ENCODE measurements at places on chromosomes 6 and 20. TPM values are rescaled to one million over a fixed set of nuclear protein-coding genes. Genes with fewer than 3 reads are reported as not detected.

DNA sequence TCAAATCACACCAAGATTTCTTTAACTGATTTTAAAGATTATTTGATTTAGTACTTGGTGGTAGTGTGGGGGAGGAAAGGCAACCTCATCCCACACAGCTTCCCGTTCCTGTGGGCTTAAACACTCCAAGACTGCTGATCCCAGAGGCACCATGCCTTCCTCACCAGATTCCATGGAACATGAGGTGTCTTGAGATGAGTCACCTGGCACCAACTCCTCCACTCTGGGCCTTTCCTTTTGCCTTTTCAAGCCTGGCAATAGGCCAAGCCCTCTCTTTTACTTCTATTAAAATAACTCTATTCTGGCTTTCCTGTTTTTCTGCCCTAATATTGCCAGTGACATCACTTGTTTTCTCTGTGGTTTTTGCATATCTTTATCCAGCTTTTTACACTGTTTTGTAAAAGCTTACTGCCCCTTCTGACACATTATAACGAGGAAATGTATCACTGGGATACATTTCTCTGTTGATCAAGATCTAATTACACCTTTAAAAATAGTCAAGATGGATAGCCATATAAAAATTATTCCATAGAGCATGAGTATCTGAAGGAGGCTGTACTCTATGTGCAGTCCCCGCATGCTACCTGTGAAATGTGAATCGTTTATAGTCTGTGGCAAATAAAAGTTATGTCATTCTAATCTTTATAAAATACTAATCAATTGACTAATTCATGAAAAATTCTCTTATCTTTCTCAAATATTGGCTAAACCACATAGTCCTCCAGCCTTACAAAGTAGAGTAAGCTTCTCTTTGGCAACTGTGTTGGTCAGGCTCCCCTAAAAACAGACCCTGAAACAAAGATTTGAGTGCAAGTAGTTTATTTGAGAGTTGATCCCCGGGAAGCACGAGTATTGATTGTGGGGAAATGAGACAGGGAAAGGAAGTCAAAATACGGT, 257.8 kb upstream of the KCNQ5 start:
- H3K4me3 ChIP-seq = no peak overlapping the region
- no peaks in the 10 kb centered on the region for H3K4me1 ChIP-seq
- DNase-seq = peak; percentile 97

GRCh38 chr6:30211899-30212298, 1.3 kb downstream of the TRIM26 start:
- no peaks in the 10 kb centered on the region for H3K36me3 ChIP-seq
- H3K4me1 ChIP-seq = peaks cover 9% of the 10 kb centered on the region
- H3K27me3 ChIP-seq = no peaks in the 10 kb centered on the region
- no peak for DNase-seq
- H3K4me3 ChIP-seq = peak overlapping the region; percentile 4
- H3K27ac ChIP-seq = no peak overlapping the region

GRCh38 chr6:16649241-16649640, 112.0 kb downstream of the ATXN1 start:
- H3K27ac ChIP-seq = no peak overlapping the region
- no peaks in the 10 kb centered on the region for H3K27me3 ChIP-seq
- peaks cover 25% of the 10 kb centered on the region for H3K36me3 ChIP-seq
- H3K4me1 ChIP-seq = no peaks in the 10 kb centered on the region

DNA sequence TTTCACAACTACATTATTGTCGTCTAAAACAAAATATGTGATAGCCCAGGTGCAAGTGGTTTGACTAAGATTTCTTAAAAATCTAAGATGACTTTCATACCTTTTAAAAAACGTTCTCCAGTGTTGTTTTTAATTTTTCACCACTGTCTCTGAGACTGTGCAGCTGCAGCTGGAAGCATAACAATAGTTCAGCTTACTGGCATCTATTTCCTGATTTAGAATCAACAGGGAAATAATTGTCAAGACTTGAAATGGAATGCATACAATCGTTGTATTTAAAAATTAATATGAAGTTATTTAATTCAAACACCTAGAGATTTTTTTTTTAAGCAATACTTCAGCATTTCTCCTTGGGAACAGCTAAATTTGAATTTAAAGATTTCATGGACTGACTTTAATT, 982.0 kb upstream of the EPHA7 start:
- H3K4me1 ChIP-seq = no peaks in the 10 kb centered on the region
- H3K4me3 ChIP-seq = no peak overlapping the region
- no peak overlapping the region for H3K27ac ChIP-seq
- no peaks in the 10 kb centered on the region for H3K36me3 ChIP-seq

- H3K36me3 ChIP-seq = no peaks in the 10 kb centered on the region
- no peak for DNase-seq
- no peaks in the 10 kb centered on the region for H3K27me3 ChIP-seq
- peak overlapping the region; percentile 44 for H3K4me3 ChIP-seq
- no peak overlapping the region for H3K27ac ChIP-seq
- peaks cover 7% of the 10 kb centered on the region for H3K4me1 ChIP-seq
Observed at GRCh38 chr20:63652192-63652980, 838 bp downstream of the STMN3 start.

GRCh38 chr20:20499439-20499838, 131.5 kb downstream of the INSM1 start:
- no peaks in the 10 kb centered on the region for H3K36me3 ChIP-seq
- H3K4me1 ChIP-seq = peaks cover 13% of the 10 kb centered on the region
- DNase-seq = no peak
- no peak overlapping the region for H3K27ac ChIP-seq

DNA sequence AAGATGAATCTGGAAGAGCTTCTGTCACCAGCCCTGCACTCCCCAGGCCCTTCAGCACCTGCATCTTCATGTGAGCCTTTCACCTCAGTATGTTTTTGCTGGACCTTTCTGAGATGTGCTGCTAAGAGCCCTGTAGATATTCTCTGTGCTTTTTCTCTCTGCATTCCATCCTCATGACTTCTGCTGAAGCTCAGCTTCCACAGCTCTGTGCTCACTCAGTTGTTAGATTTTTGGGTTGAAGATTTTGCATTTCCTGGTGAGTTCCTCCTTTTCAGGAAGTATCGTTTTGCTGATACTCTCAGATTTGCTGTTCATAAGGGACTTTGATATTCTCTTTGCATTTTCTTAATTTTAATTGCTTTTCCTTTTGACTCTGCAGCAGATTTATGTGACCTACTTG, 18.3 kb downstream of the KIAA1586 start:
- no peaks in the 10 kb centered on the region for H3K27me3 ChIP-seq
- peaks cover 2% of the 10 kb centered on the region for H3K4me1 ChIP-seq
- peak; percentile 50 for DNase-seq
- no peak overlapping the region for H3K4me3 ChIP-seq

GRCh38 chr6:132708771-132709170, 5.1 kb downstream of the VNN1 start:
- H3K36me3 ChIP-seq = no peaks in the 10 kb centered on the region
- no peak overlapping the region for H3K4me3 ChIP-seq
- DNase-seq = peak; percentile 10
- H3K27me3 ChIP-seq = no peaks in the 10 kb centered on the region
- H3K27ac ChIP-seq = no peak overlapping the region

GRCh38 chr6:103874575-103874974, 985.1 kb downstream of the HACE1 start:
- H3K4me3 ChIP-seq = no peak overlapping the region
- no peaks in the 10 kb centered on the region for H3K4me1 ChIP-seq
- H3K27ac ChIP-seq = no peak overlapping the region
- no peak for DNase-seq
- H3K27me3 ChIP-seq = no peaks in the 10 kb centered on the region

DNA sequence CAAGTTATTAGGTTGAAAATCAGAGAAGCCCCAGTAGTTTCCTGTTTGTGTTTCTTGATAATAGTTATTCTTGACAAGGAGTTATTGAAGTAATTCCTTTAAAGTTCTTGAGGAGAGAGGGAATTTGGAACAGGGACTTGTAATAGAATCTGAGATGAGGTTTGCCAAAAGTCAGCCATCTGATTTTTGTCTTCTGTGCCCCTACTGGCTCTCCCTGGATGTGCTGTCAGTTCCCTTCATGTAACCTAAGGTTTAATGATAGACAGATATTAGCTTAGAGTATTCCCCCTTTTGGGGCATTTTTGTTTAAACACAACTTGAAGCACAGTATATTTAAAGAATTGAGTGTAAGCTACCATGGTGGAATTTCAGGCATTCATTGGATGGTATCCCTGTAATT, 71.4 kb downstream of the CARMIL1 start:
- no peaks in the 10 kb centered on the region for H3K36me3 ChIP-seq
- peaks cover 3% of the 10 kb centered on the region for H3K4me1 ChIP-seq
- DNase-seq = no peak
- H3K27me3 ChIP-seq = no peaks in the 10 kb centered on the region
- H3K27ac ChIP-seq = no peak overlapping the region
- no peak overlapping the region for H3K4me3 ChIP-seq

- DNase-seq = peak; percentile 61
- no peaks in the 10 kb centered on the region for H3K36me3 ChIP-seq
- no peaks in the 10 kb centered on the region for H3K27me3 ChIP-seq
- peaks cover 6% of the 10 kb centered on the region for H3K4me1 ChIP-seq
Observed at GRCh38 chr6:37051138-37052026, 45.9 kb downstream of the FGD2 start.

DNA sequence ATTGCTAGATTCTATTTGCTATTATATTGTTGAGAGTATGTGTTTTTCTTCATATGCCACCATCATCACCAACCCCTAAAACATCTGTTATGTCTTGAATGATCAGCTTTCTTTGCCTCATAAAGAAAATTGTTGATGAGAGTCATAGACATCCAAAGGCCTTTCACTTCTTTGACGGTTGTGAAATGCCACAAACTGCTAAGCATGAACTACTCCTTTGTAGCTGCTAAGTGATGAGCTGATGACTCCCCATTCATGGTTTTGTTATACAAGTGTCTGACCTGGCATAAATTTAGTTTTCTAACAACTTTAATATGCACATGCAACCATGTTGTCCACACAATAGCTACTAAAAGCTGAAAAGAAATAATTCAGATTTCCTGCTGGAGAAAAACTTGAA, 684 bp upstream of the MED23 start:
- H3K27ac ChIP-seq = no peak overlapping the region
- no peak for DNase-seq
- no peak overlapping the region for H3K4me3 ChIP-seq
- peaks cover 4% of the 10 kb centered on the region for H3K36me3 ChIP-seq

DNA sequence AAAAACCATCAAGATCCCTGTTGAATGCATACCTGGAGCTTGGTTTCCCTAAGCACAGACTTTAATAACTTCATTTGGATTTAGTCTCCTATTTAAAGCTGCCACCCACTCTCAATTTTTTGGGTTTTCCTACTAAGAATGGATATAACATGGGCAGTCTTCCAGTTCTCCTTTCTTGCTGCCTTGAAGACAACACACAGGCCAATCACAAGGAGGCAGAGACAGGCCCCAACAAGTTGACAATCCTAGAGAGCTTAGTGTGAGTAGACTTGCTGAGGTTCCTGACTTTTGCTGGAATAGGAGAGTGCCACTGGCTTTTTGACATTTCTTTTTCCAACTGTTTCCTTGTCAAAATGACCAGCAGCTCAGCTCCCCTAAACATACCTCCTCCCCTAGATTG, 112.3 kb upstream of the ESR1 start:
- H3K36me3 ChIP-seq = no peaks in the 10 kb centered on the region
- H3K4me1 ChIP-seq = no peaks in the 10 kb centered on the region
- DNase-seq = no peak
- H3K27me3 ChIP-seq = no peaks in the 10 kb centered on the region
- no peak overlapping the region for H3K4me3 ChIP-seq

- H3K4me3 ChIP-seq = no peak overlapping the region
- DNase-seq = no peak
- no peaks in the 10 kb centered on the region for H3K36me3 ChIP-seq
- H3K27ac ChIP-seq = no peak overlapping the region
- no peaks in the 10 kb centered on the region for H3K27me3 ChIP-seq
- H3K4me1 ChIP-seq = no peaks in the 10 kb centered on the region
Observed at GRCh38 chr6:165013701-165014100, 295.7 kb downstream of the C6orf118 start.

DNA sequence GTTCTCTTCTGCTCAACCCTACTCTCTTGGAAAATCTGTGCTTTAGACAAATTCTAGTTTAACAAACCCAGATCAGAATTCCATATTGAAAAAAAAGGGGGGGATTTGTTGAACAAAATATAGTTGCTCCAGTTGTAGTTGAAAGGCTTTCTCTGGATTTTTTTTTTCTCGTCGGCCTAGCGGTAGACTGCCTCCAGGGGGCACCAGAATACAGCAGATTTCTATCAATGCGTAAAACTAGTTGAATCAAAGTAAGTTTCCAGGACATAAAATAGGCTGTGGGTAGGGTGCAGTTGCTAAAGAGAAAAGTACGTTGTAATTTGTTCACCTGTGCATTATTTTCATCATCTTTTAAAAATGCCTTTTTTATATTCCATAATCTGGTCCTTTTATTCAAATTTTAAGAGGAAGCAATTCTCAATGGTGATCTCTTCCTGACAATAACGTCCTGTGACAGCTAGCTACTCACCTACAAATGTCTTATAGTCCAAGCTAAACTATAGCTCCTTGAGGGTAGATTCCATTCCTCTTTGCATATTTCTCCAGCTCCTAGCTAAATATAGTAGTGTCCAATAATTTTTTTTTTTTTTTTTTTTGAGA, 105.4 kb downstream of the PERP start:
- no peak overlapping the region for H3K4me3 ChIP-seq
- no peaks in the 10 kb centered on the region for H3K4me1 ChIP-seq
- no peak overlapping the region for H3K27ac ChIP-seq
- no peaks in the 10 kb centered on the region for H3K36me3 ChIP-seq
- DNase-seq = peak; percentile 53

DNA sequence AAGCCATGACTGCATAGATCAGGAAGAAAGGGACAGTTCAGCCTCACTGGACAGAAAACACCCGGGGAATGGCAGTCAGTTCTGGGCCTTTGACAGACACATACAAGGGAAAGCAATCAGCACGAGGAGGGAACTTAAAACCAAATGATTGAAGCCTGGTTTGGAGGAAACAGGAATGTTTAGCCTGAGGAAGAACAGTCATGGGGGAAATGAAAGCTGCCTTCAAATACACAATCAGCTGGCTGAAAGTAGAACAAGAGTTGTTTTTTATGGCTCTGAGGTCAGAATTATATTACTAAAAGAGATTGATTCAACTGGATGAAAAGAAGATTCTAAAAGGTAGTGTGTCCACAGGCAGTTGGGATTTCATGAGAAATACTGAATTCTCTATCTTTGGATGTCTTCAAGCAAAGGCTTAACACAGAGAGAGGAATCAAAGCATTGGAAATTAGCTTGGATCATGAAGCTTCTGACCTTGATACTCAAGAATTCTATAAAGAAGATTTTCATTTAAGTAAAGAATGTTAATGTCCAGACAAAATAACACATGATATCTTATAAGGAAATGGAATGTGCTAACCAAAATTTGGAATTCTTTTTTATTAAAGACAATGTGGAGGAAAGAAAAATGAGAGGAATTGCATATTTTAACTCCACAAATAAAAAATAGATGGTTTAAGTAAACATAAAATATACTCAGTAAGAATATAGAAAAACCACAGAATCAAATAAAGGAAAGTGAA, 216.6 kb downstream of the IBTK start:
- H3K4me3 ChIP-seq = no peak overlapping the region
- peaks cover 5% of the 10 kb centered on the region for H3K4me1 ChIP-seq
- DNase-seq = no peak
- no peaks in the 10 kb centered on the region for H3K36me3 ChIP-seq
- no peak overlapping the region for H3K27ac ChIP-seq

Gene FOXF2
- 2.5 TPM for total RNA-seq

Gene PSORS1C2
- not detected for total RNA-seq

Gene INSM1
- not detected for total RNA-seq

Gene TAAR5
- not detected for total RNA-seq

Gene C6orf58
- not detected for total RNA-seq

All from IMR-90 (cell line).